ENCODE measurements at places on chromosomes 1 and 21. TPM values are rescaled to one million over a fixed set of nuclear protein-coding genes. Genes with fewer than 3 reads are reported as not detected.

RBM15 gene
- 8.7 TPM for total RNA-seq

AGL gene
- 3.1 TPM for total RNA-seq

RGS13 gene
- not detected for total RNA-seq

LCE2A gene
- not detected for total RNA-seq
